ENCODE measurements at places on chromosomes 13 and 19.

DNA sequence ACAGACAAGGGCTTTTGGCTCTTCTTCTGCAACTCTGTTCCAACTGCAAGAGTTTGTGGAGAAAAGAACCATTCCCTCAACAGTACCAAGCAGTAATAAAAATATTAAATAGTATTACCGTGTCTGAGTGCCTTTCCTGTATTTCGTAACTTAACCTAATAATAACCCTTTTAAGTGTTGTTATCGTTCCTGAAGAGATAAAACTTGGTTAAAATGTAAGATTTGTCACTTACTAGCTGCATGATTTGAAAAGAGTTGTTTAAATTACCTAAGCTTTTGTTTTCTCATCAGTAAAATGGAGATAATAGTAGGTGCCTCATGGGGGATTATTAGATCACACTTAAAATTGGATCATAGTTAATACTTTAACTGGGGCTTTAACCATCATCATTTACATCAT, 447.2 kb downstream of the GPC5 start:
- DNase-seq, result no peak

DNA sequence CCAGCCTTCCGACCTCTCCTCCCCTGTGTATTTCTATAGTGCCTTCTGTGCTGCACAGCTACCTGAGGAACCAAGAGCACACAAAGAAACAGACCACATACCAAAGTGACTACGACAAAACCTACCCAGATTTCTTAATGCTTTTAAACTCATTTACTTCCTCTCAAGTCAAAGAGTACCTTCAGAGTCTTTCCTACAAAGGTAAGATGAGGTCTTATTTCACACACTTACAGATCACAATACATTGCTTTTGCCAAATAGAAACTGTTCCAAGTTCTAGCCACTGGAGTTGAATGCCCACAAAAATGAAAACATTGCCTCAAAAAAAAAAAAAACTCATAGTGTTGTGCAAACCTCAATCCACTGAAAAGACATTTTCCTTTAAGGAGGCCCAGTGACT, 36.4 kb downstream of the TEX26 start:
- DNase-seq, result no peak

GRCh38 chr13:83183439-83184149, 698.7 kb downstream of the SLITRK1 start:
- no peak for DNase-seq

DNA sequence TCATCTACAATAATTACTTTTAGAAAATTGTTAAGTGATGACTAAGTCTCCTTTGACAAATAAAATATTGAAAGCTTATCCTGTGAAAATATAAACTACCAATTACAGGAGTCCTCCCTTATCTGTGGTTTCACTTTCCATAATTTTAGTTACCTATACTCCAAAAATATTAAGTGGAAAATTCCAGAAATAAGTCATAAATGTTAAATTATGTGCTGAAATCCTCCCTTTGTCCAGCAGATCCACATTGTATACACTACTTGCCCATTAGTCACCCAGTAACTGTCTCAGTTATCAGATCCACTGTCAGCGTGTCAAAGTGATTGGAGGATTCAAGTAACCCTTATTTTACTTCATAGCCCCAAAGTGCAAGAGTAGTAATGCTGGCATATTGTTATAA, 98.1 kb downstream of the SERP2 start:
- no peak for DNase-seq

GRCh38 chr13:33721724-33722123, 96.2 kb upstream of the RFC3 start:
- peak; percentile 72 for DNase-seq

Data from forelimb muscle (tissue), 1 donor.